ENCODE measurements at places on chromosomes 11 and 22.
A peak's percentile ranks its signal among the peaks of the same experiment; 100 is the strongest.

DNA sequence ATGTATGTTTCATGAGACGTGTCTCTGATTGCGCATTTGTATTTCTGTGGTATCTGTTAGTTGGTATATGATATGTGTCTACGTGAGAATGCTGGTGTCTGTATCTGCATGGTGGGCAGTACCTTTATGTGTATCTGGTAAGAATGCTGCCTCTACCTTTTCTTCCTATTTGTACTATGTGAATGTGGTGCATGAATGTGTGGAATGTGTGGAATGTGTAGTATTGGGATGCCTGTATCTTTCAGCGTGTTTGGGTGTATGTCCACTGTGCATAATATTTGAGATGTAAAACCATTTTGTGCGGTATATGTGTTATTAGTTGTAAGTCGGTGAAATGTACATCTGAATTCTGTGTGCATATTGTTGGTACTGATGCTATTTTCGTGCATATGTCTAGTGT is 2.3 kb upstream of the OR51E1 start:
- no peak for DNase-seq

GRCh38 chr11:79362821-79363220 is 78.0 kb downstream of the TENM4 start:
- no peak for DNase-seq

- DNase-seq, result no peak
These were observed 18.9 kb downstream of the TEAD1 start for GRCh38 chr11:12693094-12693478.

DNA sequence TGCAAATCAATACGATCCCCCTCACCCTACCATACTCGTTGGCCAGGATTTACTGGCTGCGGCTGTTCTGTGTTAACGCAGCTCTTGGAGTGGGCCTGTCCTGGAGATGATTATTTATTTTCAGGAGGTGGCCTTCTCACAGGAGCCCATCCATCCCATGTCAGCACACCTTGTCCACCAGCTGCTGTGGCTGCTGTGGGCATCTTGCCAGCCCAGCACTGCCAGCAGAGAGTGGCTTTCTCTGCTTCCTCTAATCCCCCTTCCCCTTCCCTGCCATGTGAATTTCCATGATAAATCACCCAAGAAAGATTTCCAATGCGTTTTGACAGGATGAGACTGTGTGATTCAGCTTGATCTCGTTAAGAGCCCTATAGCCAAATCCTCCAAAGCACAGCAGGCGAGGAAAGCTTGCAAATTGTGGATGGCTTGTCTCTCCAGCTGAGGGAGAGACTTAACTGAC is 309.1 kb upstream of the C11orf87 start:
- no peak for DNase-seq

DNA sequence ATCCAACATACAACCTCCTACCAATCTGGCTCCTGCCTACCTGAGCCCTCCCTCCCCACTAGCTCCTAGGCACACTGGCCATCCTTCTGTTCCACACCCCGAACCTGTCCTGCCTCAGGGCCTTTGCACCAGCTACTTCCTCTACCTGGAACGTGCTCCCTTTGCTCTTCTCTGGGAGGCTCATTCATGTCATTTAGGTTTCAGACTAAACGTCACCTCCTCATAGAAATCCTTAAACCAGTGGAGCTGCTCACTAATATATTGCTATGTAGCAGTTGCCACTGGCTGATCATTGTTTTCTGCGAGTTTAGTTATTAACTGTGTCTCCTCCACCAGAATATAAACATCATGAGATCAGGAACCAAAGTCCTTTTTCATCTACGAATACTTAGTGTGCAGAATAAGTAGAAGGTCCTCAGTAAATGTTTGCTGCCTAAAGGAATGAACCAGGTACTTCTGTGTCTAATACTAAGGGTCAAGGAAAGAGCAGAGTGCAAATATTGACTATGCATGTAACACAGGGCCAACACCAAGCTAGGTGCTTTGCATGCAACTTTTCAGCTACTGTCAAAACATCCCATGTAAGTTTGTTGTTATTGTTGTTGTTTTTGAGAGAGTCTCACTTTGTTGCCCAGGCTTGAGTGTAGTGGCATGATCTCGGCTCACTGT is 277.6 kb upstream of the SYN3 start:
- peak; percentile 92 for DNase-seq

- no peak for DNase-seq
These were observed 211.3 kb downstream of the NXPE2 start for GRCh38 chr11:114889594-114890011.

DNA sequence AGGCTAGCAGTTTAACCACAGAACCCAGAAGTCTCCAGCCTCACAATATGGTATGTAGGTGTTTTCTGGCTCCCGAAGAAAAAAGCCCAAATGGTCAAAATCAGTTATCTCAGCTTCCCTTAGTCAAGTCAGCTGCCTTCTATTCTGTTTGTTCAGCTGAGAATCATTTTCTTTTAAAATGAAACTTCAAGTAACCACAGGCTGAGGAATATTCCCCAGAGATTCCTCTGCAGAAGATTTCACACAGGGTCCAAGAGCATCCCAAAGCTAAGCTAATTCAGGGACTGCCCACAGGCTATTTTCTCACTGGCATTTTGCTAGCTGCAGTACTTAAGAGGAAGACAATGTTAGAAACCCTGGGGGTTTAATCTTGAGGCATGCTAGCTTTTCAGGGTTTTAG is 977.0 kb upstream of the CHORDC1 start:
- DNase-seq, result no peak

DNA sequence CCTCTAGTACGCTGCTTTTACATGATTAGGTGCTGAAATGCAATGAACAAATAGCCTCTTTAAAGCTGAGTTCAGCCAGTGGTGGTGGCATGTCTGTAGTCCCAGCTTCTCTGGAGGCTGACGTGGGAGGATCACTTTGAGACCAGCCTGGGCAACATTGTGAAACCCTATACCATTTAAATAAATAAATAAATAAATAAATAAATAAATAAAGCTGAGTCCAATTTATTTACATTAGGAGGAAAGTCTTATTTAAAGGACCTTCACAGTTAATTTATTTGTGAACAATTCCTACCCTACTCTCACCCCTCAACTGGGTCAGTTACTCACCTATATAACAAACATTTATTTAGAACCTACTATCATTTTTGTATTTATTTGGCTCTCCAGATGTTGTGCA is 4.8 kb upstream of the CHRDL2 start:
- no peak for DNase-seq

GRCh38 chr22:21734540-21735199 is 924 bp downstream of the YPEL1 start:
- no peak for DNase-seq

- DNase-seq, result no peak
These were observed 20.8 kb downstream of the VSTM5 start for GRCh38 chr11:93829598-93829997.

DNA sequence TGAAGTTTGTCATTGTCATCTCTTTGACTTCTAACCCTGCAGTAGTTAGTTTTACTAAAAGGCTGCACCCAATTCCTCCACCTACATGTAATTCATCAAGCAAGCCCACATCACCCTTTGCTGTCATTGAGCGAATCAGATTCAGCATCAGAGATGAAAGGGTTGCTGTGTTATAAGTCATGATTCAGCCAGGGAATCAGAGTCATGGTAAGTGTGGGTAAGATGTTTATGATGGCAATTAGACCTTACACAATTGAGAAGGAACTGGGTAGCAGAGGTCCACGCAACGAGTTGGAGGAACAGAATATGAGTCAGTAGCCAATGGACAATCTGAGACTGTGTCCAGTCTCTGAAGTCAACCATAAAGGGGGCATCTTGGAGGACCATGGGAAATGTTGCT is 162.8 kb upstream of the SNX19 start:
- no peak for DNase-seq

DNA sequence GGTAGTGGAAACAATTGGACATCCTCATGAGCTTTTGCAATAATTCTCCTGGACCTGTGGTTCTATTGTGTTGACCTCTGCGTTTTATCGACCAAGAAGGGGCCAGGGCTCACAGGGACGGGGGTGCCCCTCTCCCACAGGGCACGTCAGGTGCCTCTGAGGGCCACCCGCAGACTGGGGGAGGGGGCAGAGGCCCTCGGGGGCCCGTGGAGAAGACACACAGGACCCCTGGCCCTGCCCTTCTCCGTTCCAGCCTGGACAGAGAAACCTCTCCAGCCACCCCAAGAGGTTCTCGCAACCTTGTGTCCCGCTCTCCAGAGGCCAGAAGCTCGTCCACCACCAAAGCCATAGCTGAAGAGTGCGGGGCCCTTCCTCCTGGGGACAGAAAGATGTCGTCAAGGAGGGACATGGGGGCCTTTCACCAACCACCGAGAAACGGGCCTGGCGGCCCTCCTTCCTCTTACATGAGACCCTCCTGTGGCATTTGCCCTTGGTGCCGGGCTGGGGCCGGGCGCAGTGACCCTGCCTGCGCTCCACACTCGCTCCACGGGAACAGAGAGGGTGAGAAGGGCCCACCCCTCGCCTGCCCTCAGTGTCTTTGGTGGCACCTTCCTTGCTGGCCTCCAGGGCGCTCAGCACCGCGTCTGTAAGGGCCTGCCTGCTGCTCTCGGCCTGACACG is 57.3 kb downstream of the GRAMD4 start:
- DNase-seq, result no peak

DNA sequence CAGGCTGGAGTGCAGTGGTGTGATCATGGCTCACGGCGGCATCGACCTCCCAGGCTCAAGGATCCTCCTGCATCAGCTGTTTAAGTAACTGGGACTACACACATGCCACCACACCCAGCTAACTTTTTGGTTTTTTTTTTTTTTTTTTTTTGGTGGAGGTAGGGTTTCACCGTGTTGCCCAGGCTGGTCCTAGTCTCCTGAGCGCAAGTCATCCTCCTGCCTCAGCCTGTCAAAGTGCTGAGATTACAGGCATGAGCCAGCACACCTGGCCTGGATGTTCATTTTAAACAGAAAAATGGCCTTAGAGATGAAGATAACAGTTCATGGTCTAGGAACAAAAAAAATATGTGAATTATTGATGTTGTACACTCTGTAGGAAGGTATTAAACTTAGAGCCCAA is 13.6 kb upstream of the SLC25A18 start:
- no peak for DNase-seq

GRCh38 chr11:36394926-36395325 is 98.8 kb downstream of the PRR5L start:
- no peak for DNase-seq
